ENCODE measurements at places on chromosomes 4 and X.

GRCh38 chr4:48137846-48138245 is 3.8 kb upstream of the TXK start:
- no peak for DNase-seq

- DNase-seq: no peak
Measured at GRCh38 chrX:118745570-118745969, 18.2 kb downstream of the IL13RA1 start.

GRCh38 chr4:41176340-41176739 is 38.0 kb downstream of the APBB2 start:
- no peak for DNase-seq

GRCh38 chrX:104270916-104271512 is 16.3 kb upstream of the ESX1 start:
- no peak for DNase-seq

DNA sequence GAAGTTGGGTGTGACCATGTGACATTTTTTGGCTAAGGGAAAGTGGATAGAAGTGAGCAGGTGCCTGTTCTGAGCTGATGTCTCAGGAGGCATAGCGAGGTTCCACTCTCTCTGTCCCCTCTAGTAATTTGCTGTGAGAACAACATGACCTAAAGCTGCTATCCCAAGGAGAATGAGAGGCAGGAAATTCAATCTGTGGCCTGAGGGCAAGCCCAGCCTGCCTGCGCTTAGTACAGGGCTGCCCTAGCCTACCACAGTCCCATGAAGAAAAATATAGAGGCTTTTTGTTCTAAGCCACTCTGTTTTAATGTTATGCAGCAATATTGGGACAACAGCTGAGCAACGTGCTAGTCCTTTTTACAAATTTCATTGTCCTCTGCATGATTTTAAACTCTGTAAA is 193.1 kb downstream of the LDB2 start:
- no peak for DNase-seq

- DNase-seq: no peak
Measured at GRCh38 chrX:11254417-11255109, 38.6 kb upstream of the AMELX start.

GRCh38 chr4:118171381-118171780 is 137.1 kb downstream of the NDST3 start:
- DNase-seq: no peak

DNA sequence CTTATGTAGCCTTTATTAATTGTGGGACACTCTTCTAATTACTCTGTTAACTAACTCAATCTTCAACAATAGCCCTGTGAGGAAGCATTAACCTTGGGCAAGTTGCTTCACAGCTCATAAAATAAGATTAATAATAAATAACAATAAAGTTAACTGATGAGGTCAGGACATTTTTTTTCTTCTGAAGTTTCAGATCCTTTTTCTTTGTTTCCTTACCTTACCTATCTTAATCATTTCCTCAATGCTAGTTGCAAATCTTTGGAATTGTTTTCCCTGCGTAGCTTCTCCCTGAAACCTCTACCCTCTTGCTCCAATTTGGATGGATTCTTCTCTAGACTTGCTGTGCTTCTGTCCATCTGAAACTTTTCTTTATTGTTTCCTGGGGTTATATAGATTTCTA is 17.5 kb upstream of the PLAC8 start:
- no peak for DNase-seq

GRCh38 chrX:9866633-9867032 is 80.4 kb downstream of the SHROOM2 start:
- no peak for DNase-seq

DNA sequence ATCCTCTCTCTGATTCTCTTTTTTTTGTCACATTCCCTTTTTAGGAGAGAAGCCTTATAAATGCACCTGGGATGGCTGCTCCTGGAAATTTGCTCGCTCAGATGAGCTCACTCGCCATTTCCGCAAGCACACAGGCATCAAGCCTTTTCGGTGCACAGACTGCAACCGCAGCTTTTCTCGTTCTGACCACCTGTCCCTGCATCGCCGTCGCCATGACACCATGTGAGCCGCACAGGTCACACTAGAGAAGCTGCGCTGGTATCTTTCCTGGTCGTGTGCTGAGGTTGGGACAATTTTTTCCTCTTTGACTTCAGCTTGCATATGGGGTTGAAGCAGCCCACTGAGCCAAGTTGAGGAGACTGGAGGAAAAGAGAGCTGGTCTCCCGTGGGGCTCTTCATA is 52.1 kb downstream of the KLF8 start:
- DNase-seq: no peak

DNA sequence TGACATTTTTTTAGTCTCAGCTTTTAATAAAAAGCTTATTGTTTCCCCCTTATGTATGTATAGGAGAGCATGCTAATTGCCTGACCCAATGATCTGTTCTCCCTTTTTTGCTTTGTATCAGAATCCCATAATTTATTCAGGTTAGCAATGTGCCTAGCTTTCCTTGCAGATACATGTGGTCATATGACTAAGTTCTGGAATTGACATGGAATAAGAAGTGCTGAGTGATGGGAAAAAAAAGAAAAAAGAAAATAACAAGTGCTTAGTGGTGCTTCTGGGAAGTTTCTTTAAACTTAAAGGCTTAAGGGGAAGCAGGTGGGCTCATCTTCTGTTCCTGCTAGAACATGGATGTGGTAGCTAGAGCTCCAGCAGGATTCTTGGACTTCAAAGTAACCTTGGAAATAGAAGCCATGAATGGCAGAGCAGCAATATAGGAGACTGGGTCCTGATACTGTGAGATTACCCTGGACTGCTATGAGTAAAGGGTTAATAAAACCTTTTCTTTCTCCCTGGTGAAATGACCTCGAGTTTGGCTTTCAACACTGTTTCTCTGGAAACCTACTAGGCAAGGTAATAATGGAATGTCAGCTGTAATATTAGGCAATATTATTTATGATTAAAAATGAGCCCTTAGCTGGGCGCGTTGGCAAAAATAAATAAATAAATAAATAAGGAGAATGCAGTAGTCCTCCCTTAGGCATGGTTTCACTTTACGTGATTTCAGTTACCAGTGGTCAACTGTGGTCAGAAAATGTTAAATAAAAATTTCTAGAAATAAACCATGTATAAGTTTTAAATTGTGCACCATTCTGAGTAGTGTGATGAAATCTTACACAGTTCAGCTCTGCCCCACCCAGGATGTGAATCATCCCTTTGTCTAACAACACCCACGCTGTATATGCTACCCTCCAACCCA is 16.7 kb upstream of the RBM41 start:
- DNase-seq: no peak

- no peak for DNase-seq
Measured at GRCh38 chr4:128639541-128640270, 169.8 kb upstream of the JADE1 start.

DNA sequence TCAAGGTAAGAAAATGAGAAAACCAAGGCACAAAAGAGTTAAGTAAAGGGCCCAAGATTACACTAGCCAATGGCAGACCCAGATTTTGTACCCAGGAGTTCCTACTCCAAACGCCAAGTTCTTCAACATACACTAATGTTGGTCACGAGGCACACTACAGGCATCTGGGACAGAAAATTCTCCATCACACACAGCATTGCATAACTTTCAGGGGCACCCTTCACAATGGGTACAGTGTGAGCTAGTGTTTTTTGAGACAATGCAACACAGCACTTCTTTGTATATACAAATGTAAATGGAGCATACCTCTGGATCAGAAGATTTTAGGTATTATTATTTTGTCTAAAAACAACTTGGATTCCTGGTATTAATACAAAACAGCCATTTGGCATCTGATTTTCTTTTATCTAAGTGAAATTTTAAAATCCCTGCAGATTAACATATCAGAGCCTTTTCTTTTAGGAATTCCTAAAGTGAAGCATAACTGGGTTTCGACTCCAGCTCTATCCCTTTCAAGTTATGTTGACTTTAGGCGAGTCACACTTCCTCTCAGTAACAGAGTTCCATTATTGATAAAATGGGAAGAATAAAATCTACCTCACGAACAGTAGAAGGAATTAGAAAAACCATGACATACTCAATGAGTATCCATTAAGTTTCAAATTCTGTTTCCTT is 41.1 kb downstream of the ADGRA3 start:
- DNase-seq: no peak

DNA sequence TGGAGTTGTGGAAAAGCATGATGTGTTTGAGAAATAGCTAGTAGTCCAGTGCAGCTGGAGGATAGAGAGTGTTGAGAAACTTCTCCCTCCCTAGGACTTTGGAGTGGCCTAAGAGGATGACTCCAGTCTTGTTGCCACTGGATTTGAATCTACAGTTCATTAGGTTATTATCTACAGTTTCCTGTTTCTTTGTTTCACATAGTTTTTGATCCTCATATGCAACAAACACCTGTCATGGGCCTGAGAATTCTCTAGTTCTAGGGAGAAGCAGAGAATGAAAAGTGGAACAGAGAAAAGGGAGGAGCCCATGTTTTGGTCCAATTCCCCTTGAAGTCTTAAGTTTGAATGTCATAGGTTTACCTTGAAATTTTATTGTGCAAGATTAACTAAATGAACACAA is 73.6 kb upstream of the TBC1D9 start:
- DNase-seq: no peak

All from activated T-helper 1 cell treated with anti-CD3 and anti-CD28 coated beads, Interleukin-2, amount 50 U/mL, for 16 hours (primary cell).